Putamen (tissue), 1 donor: ENCODE measurements at places on chromosomes 2 and 18.

DNA sequence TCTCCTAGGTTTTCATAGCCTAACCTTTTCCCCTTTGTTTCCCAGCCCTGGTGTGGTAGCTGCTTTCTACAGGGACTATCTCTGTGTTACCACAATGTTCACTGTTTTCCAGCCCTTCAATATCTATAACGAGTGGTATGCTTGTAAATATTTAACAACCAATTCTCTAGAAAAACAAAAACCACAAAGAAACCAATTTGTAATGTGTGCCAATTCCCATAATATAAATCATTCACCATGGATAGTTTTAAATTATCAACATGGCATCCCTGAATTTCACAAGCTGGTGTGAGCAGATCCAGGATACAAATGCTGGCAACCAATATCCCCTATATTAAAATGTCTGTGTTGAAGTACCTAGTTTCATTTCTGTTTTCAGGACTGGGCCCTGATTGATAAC is 207.5 kb upstream of the FBXO11 start:
- DNase-seq = no peak

GRCh38 chr2:157349949-157350515 is 24.4 kb upstream of the ERMN start:
- no peak for DNase-seq

- DNase-seq = no peak
These were observed 77.1 kb upstream of the SEC11C start for GRCh38 chr18:59062643-59063006.

- no peak for DNase-seq
These were observed 60.4 kb downstream of the WDSUB1 start for GRCh38 chr2:159226059-159226461.

DNA sequence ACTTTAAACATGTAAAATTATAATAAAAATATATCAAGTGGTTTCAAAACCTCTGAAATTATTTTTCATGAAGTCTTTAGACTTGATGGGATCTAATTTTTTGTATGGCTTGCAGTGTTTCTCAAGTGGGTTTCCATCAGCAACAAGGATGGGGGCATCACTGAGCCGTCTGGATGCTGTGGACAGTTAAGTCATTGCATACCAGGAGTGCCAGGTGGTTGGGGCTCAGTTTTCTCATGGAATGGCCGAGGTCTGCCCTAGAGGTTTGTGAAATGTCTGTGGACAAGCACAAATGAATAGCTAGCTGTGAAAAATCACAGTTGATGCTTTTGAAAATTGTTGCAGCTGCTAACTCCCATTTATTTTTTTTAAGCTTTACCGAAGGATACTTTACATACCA is 1.7 kb downstream of the PRELID3A start:
- no peak for DNase-seq

GRCh38 chr18:24053211-24053610 is 38.7 kb downstream of the TTC39C start:
- no peak for DNase-seq

DNA sequence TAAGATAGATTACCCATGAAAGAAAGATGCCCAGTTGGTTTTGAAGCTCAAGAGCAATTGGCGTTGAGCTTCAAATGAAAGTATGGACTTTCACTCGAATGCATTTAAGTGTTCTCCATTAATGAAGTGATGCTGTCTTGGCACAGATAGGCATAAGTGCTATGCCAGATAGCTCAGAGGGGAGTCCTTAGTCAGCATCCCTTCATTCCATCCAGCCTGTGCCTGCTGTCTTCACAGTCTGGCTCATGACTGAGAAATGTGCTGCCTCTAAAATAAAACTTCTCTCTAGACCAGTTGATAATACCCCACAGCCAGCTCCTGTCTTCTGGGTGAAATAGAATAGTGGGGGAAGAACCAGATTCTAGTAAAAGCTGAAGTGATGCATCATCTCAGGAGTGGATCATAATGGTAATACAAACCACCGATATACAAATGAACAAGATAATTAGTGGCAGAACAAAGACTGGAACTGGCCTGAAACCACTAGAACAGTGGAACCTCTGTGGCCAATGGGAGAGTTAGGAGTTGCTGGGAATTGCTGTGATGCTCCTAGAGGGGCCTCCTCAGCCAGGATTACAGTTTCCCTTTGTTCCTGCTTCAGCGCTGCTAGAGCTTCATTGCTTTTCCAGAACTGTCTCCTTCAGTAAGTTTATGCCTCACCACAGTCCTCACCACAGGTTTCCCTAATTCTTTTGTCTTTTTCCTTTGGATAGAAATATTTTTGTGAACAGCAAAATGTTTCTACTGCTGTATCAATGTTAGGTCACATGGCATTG is 359.3 kb downstream of the KIAA1328 start:
- DNase-seq = no peak
